ENCODE measurements at places on chromosomes 5 and 9.
A peak's percentile ranks its signal among the peaks of the same experiment; 100 is the strongest.

DNA sequence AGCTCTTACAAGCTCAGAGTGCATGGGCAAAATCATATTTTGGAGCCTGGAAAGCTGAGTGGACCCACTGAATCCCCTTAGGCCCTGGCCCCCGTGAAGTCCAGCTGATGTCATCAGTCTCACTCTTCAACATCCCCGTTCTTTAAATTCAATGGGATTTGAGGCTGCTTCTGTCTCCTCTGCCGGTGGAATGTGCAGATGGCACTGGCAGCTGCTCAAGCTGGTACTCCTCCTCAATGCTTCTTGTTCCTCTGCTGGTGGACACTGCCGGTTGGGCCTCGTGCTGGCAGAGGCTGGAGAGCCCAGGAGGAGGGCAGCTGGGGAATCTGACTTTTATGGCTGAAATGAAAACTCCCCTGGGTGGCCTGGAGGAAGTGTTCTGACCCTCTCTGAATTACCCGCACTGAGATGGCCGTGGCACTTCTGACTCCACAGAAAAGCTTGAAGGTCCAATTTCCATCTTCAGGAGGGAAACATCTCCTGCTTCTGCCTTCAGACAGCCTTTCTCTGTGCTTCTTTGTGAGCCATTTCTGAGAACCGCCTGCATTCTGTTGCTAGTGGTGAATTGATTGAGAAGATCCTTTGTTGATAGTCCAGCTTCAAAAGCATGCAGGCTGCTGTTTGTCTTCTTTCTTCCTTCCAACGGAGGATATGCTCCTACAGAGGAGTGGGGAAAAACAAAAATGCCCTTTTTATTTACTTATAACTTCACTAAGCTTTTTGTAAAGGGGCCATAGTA, 298.9 kb downstream of the TMEM38B start:
- DNase-seq: no peak

DNA sequence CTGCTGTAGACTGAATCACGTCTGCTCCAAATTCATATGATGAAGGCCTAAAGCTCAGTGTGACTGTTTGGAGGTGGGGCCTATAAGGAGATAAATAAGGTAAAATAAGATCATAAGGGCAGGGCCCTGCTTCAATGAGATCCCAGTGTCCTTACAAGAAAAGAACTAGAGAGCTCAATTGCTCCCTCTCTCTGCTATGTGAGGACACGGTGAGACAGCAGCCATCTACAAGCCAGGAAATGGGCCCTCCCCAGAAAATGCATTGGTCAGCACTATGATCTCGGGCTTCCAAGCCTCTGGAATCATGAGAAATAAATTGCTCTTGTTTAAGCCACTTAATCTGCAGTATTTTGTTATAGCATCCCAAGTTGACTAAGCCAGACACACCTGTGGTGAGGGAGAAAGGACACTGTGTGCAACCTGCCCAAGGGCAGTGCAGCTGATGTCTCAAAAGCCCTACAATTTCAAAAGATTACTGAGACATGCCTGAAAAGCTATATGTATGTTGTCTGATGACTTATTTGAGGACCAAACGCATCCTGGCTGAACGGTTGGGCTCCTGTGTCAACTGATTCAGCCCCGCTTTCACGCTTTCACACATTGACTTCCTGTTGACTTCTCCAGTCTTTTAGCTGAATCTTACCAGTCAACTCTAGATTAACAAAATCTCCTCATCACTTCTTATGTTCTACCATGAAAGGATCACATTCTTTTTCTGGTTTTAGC, 13.2 kb downstream of the GZMK start:
- peak; percentile 59 for DNase-seq

DNA sequence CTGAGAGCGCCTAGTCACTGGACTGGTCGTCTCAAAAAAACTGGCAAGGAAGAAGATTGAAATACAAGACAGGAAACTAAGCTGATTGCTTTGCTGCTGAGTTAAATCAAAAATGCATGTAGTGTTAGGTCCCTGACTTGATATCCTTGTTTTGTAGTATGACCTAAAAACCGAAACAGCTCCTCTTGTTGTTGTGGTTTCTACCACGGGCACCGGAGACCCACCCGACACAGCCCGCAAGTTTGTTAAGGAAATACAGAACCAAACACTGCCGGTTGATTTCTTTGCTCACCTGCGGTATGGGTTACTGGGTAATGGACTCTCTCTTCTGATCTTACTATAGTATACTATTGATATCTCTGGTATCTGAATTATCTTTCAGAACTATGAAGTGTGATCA, 4.3 kb downstream of the MTRR start:
- DNase-seq: no peak

DNA sequence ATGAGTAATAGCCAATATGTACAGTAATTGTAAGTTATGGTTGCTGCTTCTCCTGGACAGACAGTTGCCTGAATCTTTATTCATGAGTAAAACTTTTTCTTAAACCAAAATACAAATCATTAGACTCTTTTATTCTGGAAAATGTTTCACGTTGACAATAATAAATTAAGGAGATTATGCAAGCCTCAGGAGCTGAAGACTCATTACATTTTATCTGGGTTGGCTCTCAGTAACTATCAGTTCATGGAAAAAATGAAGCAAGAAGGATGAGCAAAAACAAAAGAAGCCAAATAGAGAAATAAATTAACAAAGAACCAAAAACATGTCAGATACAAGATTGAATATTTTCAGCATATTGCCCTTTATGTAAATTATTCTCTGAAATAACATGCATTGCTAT, 88.9 kb upstream of the PRR16 start:
- no peak for DNase-seq

GRCh38 chr5:169125571-169125970, 175.4 kb downstream of the SLIT3 start:
- no peak for DNase-seq

GRCh38 chr5:168140241-168140640, 151.2 kb upstream of the WWC1 start:
- no peak for DNase-seq

DNA sequence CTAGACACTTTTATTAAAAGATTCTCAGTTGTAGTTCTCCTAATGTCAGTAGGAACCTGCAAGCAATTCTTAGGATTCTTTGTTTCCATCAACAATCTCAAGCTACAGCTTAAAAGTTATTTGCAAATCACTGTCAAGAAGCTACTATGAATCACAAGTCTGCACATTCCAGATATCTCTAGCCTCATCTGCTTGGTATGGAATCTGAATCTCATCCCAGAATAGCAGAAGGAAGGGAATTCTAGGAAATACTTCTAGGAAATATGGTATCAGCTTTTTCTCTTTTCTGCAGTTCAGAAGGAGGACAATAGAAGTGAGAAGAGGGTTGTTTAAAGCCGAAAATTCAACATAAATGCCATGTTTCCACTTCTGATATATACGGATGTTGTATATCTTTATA, 792.2 kb upstream of the CDH9 start:
- DNase-seq: no peak
